ENCODE measurements at places on chromosomes 4 and X.

DNA sequence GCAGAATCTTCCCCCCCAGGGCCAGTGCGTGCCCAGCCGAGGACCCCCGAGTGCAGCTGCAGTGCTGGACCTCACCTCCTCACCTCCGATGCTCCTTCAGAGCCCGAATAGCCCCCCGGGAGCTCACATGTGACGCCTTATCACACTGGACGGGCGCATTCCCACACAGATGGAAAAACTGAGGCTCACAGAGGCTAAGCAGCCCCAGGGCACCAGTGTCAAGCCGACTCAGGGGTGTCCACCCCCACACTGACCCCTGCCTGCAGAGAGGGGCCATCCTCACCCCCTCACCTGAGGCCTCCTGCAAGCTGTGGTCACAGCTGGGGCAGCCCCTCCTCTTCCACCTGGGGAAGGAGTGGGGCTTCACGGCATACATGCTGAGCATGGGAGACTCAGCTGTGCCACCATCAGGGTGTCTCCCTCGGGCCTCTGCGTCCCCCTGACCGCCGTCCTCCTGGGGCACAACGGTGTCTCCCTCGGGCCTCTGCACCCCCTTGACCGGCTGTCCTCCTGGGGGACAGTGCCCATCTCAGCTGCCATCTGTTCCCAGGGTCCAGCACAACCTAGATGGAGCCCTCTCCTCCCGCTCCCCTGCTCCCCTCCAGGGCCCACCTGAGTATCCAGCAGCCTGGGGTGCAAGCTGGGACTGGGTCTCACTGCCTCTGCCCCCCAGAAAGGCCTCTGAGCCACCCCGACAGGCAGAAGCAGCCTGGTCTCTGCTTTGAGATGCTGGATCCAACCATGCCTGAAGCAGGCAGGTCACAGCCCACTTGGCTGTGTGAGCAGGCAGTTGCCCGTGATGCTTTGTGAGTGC, 85.3 kb upstream of the NKX1-1 start:
- no peak for DNase-seq

DNA sequence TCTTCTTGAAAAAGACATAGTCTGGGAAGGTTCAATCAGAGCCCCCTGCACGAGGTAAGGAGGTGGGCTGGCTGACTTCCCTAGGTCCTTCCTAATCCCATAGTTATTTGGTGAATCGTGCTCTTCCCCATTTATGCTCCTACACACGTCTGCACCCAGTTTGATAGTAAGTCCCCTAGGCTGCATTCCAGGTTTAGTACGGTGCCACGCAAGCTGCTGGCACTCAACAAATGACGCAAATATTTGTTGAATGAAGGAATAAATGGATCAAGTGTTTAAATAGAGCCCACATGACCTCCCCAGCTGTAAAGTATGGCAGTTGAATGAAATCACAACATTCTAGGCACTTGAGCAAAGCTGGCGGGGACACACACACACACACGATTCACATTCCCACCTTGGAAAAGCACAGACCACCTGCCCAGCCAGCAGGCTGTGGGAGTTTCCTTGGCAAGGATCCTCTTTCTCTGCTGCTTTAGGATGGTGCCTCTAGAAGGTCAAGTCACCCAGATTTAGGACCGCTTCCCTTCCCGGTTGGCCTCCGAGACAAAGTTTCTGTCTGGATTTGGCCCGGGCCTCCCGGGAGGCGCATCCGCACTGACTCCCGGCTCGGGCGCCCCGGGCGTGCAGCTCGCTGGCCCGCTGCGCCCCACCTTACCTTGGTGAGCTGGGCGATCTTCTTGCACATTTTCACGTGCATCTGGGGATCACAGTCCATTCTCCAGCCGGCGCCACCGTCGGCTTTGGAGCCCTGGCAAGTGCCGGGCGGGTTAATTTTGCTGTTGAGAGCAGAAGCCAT, 721 bp downstream of the FAM184B start:
- no peak for DNase-seq

DNA sequence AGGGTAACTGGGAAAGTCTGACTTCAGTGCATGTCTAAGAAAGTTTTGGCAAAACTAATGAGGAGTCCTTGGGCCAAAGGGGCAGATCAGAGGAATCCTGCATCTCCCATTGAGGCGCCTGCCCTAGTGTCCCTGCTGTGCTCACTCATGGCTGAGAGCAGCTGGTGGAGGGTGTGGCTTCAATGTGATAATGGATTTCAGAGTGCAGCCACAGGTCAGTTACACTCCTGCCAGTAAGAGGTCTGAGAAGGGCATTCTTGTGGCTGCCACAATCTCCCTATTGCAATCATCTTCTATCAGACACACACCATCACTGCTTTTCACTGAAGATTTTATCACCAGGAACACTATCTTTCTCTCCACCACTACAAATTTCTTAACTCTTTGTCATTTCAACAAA, 457.1 kb downstream of the MID1IP1 start:
- no peak for DNase-seq

GRCh38 chrX:54494166-54494988, 1.7 kb downstream of the FGD1 start:
- no peak for DNase-seq

DNA sequence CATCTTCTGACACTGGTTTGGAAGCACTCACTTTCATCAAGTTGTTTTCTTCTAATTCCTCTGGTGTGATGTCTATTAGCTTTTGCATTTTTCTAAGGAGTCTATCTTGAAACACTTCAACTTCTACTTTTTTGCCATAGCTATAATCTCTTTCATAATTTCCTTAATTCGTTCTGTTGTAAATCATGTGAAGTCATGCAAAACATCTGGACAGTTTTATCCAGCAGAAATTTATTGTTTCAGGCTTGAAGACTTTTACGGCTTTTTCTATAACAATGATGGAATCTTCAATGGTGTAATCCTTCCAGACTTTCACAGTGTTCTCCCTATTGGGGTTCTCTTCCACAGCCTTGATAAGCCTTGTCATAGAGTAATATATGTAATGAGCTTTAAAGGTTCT, 74.9 kb upstream of the PABPC4L start:
- no peak for DNase-seq

DNA sequence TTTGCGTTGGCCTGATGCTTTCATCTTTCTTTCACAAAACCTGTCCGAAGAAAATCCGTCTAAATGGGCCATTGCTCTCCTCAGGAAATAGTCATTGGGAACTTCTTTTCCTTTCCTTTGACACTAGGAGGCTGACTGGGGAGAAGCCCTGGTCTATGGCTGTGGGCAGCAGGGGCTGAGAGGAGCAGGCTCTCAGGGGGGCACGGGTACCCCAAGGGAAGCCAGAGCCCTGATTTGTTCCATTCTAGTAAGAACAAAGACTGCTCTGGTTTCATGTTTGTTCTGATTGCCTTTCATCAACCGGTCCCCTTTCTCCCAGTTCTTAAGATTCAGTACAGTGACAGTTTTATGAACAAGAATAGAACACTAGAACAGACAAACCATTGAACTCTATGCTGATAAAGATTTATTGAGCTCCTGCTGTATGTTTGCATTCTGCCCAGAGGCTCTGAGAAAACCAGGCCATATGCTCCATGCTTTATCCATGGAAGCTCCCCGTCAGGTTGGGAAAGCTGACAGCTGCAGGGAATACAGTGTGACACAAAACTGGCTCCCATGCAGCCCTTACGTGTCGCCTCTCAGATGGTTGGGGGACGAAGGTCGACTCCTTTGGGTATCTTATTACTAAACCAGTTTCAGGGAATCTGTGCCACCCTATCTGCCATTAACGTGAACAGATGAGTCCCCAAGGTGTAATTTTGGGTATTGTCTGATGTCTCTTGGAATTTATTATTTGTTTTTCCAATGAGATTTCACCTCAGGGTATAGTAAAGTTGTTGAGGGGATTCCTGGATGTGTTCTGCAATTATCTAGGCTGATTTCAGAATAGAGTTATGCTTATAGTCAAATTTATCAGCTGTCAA, 72.4 kb upstream of the MSANTD1 start:
- no peak for DNase-seq

GRCh38 chr4:54277691-54278090, 48.6 kb downstream of the PDGFRA start:
- peak; percentile 81 for DNase-seq

- DNase-seq: no peak
Measured at GRCh38 chrX:18733287-18733686, 25.8 kb downstream of the PPEF1 start.

DNA sequence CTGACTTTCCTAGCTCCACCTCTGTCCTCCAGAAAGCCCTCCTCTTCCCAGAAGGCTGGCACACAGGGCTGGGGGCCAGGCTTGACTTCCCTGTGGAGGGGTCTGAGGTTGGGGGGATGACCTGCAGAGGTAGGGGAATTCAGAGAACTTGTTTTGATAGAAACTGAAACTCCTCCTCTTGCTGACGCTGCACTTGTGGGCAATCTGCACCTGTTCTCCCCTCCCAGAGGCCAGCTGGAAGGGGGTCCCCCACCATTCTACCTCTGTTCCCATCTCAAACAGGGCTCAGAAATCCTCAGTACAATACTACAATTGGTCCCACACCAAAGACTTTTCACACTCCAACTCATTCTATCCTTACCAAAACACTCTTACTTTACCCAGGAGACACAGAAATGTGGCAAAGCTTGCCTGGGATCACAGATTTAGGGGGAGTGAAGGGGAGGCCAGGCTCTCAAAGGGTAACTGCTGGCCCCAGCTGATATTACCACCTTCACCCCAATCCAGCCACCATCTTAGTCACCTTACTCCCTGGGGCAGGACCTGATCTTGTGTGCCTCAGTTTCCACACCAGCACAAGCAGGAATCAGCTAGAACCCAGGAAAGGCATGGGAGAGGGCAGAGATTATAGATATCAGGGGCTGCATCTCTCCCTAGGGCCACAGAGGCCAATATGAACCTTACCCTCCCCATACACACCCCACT, 18.5 kb downstream of the OTUD5 start:
- no peak for DNase-seq

GRCh38 chrX:119706616-119707015, 13.6 kb upstream of the SEPTIN6 start:
- no peak for DNase-seq

- DNase-seq: no peak
Measured at GRCh38 chrX:10124506-10125247, 32.1 kb upstream of the CLCN4 start.

Measured in ascending aorta (tissue), 2 donors.